ENCODE measurements at places on chromosomes 16 and 17.
A peak's percentile ranks its signal among the peaks of the same experiment; 100 is the strongest.

- no peak for DNase-seq
Observed at GRCh38 chr17:39484178-39484577, 22.9 kb downstream of the CDK12 start.

- no peak for DNase-seq
Observed at GRCh38 chr17:31649302-31649701, 209.7 kb downstream of the COPRS start.

DNA sequence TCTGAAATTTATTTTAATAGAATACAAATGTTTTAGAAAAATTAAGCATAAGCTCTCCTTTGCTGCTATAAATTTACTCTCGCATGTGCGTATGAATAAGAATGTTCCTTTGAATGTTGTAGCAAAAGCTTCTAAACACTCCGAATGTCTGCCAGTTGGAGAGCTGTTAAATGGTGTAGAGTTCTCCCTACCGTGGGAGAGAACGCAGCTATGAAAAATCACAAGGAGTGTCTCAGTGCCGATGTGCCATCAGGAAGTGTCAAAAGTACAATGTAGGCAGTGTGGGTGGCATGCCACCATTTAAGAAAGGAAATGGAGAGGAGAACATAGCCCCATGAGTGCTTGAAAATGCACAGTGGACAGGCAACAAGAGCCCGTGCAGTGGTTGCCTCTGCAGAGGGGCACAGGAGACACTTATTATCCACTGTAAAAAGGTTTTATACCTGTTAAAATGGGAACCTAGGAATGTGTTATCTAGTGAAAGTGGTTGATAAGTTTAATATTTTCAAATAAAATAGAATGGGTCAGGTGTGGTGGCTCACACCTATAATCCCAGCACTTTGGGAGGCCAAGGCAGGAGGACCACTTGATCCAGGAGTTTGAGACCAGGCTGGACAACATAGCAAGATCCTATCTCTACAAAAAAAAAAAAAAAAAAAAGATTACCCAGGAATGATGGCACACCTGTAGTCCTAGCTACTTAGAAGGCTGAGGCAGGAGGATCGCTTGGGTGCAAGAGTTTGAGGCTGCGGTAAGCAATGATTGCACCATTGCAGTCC, 144.0 kb downstream of the SOCS1 start:
- no peak for DNase-seq

GRCh38 chr16:17228048-17228707, 242.6 kb downstream of the XYLT1 start:
- no peak for DNase-seq

- no peak for DNase-seq
Observed at GRCh38 chr16:86449446-86450095, 60.8 kb upstream of the FOXF1 start.

DNA sequence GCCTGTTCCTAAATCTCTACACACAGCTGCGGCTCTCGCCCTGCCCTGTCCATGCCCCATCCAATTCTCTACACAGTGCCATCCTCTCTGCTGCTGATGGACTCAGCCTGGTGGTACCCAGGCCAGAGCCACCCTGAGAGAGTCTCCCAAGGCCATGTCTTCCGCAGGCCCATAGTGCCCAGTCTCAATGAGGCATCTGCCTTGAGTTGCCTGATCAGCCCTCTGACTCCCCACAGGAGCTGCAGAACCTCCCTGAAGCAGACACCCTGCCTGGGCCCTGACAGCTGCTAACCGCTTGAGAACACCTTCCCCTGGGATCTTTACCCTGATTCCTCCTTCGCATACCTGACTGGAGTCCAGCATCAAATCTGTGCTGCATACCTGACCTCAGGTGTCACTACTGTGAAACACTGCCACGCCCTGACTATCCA, 13.3 kb downstream of the TSPOAP1 start:
- DNase-seq = peak; percentile 56

DNA sequence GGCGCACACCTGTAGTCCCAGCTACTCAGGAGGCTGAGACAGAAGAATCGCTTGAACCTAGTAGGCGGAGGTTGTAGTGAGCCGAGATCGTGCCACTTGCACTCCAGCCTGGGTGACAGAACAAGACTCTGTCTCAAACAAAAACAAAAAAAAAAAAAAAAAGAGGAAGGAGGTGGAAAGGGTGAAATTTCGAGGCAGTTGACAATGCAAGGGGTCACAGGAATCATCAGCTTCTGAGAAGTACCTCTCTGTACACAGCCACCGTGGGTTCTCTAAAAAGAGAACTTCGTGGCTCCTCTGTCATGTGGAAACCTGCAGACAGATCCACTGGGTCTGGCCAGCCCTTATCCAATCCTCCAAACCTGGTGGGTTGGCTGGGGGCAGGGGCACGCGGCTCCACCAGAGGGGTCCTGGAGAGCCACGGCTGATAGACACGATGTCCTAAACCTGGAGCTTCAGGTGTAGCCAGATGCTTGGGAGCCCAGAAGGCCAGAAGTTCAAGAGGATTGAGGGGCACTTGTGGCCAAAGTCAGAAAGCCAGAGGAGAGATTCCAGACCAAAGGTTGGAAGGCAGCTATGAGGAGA, 540 bp upstream of the CD300LF start:
- DNase-seq = no peak

DNA sequence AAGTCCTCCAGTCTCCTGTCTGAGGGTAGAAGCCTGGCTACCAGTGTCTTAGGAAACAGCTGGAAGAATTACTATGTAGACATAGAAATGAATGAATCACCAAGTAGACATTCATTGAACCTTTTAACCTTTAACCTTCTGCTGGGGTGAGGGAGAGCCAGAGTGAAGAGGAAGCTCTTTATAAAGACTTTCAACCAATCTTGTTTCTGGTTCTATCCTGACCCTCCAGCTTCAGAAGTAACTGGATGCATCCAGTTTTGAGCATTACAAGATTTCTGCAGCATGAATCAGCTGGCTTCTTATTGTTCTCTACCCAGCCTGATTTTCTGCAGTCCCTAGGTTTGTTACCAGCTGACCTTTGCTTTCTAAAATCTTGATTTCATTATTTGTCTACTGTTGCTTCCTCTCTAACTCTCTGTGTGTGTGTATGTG, 8.5 kb downstream of the TEKT1 start:
- DNase-seq = no peak

DNA sequence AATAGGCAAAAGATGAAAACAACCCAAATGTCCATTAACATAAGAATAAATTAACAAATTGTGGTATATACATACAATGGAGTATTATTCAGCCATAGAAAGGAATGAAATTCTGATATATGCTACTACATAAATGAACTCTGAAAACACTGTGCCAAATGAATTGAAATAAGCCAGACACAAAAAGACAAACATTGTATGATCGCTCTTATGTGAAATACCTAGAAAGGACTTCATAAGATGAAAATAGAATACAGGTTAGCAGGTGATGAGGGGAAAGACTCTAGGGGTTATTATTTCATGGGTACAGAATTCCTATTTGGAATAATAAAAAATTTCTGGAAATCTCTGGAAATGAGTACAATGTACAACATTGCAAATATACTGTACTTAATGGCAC, 80.2 kb downstream of the BRIP1 start:
- DNase-seq = no peak

DNA sequence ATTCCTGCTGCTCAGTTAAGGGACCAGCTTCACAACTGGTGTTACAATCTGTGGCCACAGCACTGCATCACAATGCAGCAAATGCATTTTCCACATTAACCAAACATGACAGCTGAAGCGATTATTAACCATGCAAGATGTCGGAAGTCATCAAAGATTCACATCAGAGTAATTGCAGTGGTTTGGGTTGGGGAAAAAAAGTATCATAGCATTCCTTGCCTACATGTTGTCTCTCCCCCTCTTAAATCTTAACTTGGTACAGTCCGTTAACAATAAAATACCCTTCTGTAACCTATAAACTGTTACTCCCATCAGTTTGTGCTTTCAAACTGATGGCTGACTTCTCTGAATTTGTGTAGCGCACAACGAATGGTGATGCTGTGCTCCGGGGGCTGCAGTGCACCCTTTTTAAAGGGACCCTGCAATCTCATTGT, 51.6 kb downstream of the NUP93 start:
- DNase-seq = no peak

DNA sequence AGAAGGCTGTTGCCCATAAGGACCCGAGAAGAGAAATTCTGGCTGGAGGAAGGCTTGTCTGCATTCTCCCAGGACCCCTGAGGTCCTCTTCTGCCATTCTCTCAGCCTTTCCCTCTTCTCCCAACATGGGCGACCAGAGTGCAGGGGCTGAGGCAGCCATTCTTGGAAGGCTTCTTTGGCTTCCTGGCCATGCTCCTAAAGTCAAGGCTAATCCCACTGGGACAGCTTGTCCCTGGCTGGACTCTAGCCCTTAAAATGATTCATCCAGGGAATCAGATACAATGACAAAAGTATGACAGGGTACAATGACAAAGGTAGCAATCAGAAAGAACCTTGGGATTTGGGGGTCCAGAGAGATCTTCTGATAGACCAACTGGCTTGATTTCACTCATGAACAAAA, 26.8 kb downstream of the SRL start:
- DNase-seq = no peak
